ENCODE measurements at places on chromosomes 4 and X.

DNA sequence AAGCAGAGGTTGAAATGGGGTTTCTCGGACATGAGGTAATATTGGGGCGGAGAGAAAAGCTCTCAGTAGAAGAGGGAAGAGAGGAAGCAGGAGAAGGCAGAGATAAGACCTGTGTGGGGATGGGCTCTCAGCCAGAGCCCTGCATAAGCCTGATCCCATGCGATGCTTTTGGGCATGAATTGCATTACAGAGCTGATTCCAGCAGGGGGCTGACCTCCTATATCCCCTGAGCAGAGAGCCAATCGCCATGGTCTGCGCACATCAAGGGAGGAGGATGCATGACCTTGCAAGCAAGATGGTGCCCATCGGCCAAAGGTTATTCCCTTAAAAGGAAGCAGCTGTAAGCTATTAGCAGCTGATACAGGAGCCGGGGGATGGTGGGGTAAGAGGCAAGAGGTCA is 7.6 kb downstream of the ANOS1 start:
- DNase-seq: no peak

- no peak for DNase-seq
These were observed 85.9 kb upstream of the ACSL4 start for GRCh38 chrX:109818976-109819375.

DNA sequence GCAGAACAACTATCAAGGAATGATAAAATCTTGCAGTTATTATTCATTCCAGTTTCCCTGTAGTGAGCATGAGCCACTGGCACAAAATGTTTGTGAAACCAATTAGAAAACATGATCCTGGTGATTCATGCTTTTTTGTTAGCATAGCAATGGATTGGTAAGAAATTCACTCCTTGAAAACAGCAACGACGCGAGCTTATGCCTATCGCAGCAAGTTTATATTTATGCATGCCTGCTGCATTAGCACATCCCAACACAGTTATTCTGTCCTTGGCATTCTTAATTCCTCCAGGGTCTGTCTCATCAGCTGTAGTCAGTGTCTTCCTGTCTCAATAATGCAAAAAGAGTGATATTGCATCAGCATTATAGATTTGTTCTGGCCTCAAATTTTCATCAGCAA is 975.9 kb downstream of the STIM2 start:
- DNase-seq: no peak

DNA sequence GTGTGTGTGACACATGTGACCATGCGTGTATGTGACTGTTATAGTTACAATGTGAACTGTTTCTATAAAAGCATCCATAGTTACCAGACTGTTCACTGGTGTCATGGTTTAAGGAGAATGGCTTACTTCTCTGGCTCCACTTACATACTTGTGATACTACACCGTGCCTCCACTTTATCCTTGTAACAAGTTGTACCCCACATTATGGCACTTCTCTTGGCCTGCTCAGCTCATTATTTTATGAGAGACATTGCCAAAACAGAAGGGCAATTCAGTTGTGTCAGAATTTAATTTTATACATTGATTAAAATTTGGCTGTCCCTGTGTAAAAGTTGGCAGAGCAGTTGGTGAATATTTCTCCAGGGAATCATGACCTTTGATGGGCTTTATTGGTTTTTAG is 62.4 kb upstream of the TBC1D14 start:
- no peak for DNase-seq

DNA sequence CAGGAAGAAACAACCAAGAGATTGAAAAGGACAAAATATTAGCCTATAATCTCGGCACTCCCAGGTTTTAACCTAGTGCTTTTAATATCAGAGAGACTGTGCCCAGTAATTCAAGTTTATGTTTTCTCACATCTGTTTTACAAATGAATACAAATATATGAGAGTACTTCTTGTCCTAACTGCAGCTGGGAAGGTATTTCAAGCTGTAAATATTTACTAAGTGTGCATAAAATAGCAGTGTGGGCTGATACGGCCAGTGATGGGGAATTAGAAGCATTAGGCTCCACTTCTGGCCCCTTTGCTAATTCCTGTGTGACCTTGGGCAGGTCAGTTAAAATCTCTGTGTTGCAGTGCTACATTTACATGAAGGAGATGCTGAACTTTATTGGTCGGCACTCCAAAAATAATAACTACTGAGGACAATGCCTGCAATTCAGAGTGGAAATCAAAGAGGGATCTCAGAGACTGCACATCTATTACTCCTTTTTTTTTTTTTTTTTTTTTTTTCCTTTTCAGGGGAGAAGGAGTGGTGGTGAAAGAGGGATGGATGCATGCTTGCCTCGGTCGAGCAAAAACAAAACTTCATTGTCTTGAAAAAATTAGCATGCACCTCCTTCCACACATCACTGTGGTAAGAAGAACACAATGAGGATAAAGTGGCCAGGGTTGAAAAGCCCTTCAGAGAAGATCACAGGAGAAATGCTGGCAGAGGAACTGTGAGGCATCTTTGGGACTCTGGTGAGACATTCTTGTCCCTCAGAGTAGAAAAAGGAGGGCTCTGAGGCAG is 44.6 kb upstream of the LNX1 start:
- no peak for DNase-seq

GRCh38 chr4:118810991-118811764 is 24.7 kb downstream of the SEC24D start:
- no peak for DNase-seq

DNA sequence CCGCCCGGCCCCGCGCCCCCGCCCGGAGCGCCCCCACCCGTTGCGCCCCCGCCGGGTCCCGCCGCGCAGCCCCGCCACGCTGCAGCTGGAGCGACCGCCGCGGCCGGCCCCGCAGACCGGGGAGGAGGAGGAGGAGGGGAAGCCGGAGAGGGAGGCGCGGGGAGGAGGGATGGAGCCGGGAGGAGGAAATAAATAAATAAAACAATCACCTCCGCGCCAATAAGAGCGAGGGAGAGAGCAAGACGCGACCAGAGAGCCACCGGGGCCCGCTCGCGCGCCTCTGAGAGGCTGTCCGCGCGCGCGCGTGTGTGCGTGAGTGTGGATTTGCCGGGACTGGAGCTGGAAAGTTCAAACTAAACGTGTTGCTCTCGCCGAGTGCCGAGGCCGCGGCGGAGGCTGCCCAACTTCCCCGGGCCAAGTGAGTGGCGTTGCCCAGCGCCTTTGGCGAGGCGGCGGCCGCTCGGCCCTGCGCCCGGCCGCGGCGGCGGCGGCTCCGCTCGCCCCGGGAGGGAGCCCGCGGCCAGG is 2184.4 kb upstream of the TENM3 start:
- no peak for DNase-seq

DNA sequence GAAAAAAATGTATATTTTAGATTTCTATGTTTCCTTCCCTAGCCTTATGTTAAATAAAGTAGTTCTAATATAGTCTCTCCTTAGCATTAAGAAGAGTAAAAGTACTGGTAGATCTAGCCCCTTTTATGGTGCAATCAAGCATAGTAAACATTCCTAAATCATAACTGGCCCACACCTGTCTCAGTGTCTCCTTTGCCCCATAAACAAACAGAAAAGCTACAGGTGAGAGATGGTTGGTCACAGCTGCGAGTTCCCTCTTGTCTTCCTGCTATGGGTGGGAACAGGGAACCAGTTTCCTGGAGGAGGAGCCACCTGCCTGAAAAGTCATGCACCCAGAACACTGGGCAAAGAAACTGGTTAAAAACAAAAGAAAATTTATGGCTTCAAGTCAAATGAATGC is 16.6 kb downstream of the SOWAHB start:
- no peak for DNase-seq

DNA sequence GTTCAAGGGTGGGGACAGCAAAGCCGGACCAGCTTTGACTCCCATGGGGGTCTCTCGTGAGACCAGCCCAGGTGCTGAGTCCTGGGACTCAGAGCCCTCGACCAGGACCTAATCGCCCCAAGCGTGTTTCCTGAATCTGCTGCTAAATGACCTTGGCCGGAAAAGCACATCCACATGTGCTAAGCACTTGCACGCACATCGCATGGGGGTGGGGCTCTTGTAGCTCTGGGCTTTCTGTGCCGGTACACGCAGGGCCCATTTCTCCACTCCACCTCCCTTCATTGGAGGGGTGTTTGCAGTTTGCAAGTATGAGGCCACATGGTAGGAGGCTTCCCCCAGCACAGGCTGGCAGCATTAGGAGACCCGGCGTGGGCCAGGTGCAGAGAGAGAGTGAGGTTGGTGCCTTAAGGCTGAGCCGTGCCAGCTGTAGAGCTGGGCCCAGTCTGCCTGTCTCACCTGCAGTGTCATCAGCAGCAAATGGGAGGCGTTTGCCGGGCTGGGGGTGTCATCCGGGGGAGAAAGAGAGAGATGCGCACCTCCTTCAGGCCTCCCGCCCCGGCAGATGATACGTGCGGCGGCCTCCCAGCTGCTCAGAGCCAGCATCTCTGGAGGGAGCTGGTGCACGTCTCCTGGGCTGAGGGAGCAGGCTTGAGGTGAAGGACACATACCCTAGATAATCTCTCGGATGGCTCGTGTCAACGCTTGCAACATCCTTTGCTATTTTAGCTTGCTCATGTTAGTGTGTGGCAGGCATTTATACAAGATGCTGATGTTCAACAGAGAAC is 45.2 kb upstream of the CLCN4 start:
- DNase-seq: peak; percentile 50

DNA sequence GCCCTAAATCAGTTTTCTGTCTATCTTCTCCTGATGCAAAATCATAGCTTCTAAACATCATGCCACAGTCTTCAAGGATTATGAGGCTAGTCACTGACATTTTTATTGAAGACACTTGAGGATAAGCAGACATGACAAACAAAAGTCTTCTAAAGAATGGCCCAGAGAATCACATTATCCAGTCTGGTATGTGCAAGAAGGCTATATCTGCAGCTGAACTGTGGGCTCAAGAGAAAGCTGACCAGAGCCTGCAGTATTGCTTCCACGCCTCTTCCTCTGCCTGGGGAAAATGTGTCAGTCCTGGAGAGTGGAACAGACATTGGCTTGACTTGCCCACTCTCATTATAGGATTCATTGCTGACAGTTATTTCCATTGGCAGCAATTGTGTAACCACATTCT is 553.5 kb downstream of the SPOCK3 start:
- no peak for DNase-seq

GRCh38 chr4:182898479-182898799 is 18.7 kb downstream of the DCTD start:
- no peak for DNase-seq

DNA sequence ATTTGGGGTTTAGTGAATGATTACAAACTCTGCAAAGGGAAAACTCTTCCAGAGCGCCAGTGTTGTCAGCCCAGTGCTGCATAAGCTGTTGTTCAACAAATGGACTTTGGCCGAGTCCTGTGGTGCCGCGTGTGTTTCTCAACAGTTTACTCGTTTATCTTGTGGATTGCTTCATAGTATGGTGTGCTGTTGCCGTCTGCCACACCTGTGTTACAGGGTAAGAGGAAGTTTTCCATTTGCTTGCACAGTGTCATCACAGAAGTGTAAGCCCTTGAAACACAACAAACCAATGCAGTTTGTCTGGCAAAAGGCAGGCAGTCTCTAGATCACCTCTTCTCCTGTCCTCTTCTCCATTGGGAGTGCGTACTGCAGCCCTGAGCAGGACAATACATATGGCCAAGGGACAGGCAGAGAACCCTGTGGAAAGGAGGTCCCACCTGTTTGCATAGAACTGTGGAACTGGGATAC is 66.3 kb downstream of the DCUN1D4 start:
- DNase-seq: no peak

DNA sequence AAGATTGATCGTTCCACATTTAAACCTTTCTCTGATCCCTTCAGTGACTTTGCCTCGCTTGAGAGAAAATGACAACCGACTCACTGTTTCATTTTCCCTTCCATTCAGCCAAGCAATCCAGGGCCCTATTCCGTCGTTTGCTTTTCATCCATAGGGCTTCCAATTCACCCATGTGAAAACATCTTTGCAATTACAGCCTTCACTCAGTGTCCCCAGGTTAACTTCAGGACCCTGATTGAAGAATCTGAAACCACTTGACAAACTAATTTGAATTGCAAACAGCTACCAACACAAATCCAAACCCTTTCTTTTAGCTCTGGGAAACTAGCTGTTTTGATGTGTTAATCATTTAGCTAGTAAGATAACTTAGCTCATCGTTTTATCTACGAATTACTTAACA is 120.2 kb upstream of the FAM9C start:
- DNase-seq: no peak

- DNase-seq: no peak
These were observed 573.0 kb downstream of the GABRG1 start for GRCh38 chr4:45550766-45551366.

DNA sequence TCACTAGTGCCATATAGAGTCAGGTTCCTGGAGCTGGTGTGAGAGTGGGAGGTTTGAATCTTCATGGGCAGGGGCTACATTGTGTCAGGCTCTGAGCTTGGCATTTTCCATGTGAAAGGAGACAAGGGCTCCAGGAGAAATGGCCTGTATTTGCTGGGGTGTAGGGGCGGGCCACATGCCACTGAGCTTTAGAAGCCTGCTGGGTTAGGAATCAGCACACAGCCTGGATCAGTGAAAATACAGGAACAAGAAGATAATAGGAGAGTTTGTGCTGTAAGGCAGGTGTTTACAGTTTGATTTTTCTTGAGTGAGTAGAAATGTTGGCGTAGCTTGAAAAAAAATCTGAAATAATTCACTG is 35.4 kb downstream of the TBC1D14 start:
- DNase-seq: no peak

DNA sequence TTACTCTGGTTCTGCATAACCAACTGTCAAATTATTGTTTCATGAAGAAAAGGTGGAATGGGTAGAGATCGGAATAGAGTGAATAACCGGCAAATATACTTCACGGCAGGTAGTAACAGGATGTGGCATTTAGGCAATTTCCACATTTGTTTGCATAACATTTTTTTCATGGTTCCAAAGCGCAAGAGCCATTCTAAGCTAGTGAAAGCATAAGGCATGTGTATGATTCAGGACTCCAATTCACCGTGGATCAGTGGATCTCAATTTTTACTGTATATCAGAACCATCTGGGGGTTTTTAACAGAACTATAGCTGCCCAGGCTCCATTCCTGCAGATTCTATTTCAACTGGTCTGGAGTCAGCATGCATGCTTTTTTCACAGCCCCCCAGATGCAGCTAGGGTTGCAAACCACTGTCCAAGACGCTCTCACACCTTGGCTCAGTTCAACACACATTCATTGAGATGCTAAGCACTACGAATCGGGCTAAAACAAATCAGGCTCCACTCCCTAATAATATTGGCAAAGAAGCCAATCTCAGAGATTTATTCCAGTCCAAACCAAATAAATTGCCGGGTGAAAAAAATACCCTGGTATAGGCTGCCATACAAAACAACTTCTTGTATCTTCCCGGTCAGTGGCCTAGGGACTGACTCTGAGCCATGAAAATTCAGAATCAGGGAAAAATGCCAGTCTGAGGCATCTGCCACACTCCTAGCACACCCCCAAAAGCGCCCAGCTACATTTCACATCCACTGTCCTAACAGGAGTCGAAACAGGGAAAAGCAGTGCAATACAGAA is 30.0 kb downstream of the AFAP1 start:
- no peak for DNase-seq

All from activated CD4-positive, CD25-positive, alpha-beta regulatory T cell (primary cell).